ENCODE measurements at places on chromosomes 3 and 15. TPM values are rescaled to one million over a fixed set of nuclear protein-coding genes. Genes with fewer than 3 reads are reported as not detected.

The GOLGA6L4 gene
- 0.78 TPM for total RNA-seq

The FBXO40 gene
- not detected for total RNA-seq

The LRRC31 gene
- total RNA-seq = not detected

The FBXL22 gene
- 0.59 TPM for total RNA-seq
